ENCODE measurements at places on chromosomes 11 and 22. TPM values are rescaled to one million over a fixed set of nuclear protein-coding genes. Genes with fewer than 3 reads are reported as not detected.

The GLYAT gene
- not detected for total RNA-seq

DNA sequence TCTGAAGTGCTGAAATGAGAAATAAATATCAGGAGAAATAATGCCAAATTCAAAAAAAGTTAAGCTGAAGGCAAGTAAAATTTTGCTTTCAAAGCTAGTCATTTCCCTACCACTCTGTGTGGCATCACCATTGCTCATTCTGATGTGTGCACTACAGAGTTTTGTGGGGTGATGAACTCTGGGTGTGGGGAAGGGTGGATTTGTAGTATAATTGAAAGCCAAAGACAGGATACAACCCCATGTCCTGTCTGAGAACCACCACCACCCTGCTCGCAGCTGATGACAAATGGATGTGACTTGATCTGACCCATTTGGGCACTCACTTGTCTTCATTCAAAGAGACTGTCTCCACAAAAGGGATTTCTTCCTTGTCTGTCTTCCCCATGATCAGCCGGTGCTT is 19.3 kb upstream of the TMEM9B start:
- no peak for DNase-seq
- H3K27me3 ChIP-seq, result no peaks in the 10 kb centered on the region
- H3K4me1 ChIP-seq, result peaks cover 10% of the 10 kb centered on the region
- no peak overlapping the region for H3K4me3 ChIP-seq
- no peak overlapping the region for H3K27ac ChIP-seq
- H3K36me3 ChIP-seq, result peaks cover 2% of the 10 kb centered on the region

- no peaks in the 10 kb centered on the region for H3K36me3 ChIP-seq
- no peaks in the 10 kb centered on the region for H3K4me1 ChIP-seq
- H3K27ac ChIP-seq, result no peak overlapping the region
- no peak overlapping the region for H3K4me3 ChIP-seq
These were observed 69.7 kb downstream of the TEAD1 start for GRCh38 chr11:12743834-12744449.

GRCh38 chr11:128857341-128857740 is 9.8 kb downstream of the KCNJ1 start:
- peaks cover 3% of the 10 kb centered on the region for H3K4me1 ChIP-seq
- H3K4me3 ChIP-seq, result no peak overlapping the region
- no peak overlapping the region for H3K27ac ChIP-seq
- peaks cover 9% of the 10 kb centered on the region for H3K27me3 ChIP-seq
- H3K36me3 ChIP-seq, result no peaks in the 10 kb centered on the region
